Bone marrow (tissue), 2 donors: ENCODE measurements at places on chromosomes 5 and 9.

GRCh38 chr9:81573415-81574321 lies 115.7 kb downstream of the TLE1 start:
- no peak for DNase-seq

DNA sequence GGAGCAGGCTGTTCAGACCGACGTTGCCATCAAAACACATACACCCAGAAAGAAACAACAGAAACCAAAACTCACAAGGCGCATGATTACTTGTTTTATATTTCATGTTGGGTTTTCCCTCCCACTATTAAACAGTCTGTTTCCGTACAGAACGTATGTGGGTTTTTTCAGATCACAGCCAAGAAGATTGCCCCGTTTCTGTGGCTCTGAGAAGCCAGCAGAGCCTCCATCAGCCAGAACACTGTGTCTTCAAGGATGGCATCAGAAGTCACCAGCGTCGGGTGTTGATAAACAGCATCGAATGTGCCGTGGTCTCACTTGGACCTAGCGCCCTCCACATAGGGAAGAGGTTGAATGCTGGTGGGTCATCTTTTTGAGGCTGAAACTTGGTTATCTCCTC lies 42.8 kb downstream of the FAM78A start:
- DNase-seq: no peak

DNA sequence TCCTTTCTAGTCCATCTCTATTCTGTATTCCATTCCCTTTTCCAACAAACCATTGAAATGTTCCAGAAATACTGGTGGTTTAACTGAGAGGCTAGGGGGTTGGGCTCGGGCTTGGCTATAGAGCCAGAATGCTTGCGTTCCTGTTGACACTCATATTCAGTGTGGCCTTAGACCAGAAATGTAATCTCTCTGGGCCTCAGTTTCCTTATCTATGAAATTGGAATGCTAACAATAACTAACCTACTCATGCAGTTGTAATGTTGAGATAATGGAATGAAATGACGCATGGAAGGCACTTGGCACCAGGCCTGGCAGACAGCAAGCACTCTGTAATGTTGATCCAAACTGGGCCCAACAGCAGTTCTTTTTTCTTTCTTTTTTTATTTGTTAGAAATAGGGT lies 26.8 kb downstream of the JADE2 start:
- DNase-seq: no peak

GRCh38 chr5:181223729-181224389 lies 778 bp downstream of the TRIM41 start:
- DNase-seq: no peak
